Umbilical cord (tissue), 2 donors: ENCODE measurements at places on chromosomes 1 and 21.

- DNase-seq, result no peak
These were observed 36.5 kb downstream of the YY1AP1 start for GRCh38 chr1:155651861-155652661.

DNA sequence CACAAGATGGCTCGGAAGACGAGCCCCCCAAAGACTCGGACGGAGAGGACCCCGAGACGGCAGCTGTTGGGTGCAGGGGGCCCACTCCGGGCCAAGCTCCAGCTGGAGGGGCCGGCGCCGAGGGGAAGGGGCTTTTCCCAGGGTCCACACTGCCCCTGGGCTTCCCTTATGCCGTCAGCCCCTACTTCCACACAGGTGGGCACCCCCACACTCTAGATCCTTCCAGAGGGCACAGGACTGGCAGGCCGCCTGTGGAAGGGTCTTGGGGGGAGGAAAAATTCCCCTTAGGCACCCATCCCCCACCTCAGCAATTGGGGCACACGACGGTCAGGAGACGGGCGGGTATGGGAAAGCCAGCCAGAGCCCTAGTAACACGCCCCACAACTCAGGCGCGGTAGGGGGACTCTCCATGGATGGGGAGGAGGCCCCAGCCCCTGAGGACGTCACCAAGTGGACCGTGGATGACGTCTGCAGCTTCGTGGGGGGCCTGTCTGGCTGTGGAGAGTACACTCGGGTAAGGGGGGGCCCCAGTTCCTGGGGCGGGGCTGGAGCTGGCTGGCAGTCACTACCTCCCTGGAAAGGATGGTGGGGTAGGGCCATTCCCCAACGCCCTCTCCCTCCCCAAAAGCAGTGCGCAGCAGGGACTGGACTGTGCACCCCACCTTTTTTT, 16.1 kb downstream of the NOC2L start:
- peak; percentile 54 for DNase-seq

DNA sequence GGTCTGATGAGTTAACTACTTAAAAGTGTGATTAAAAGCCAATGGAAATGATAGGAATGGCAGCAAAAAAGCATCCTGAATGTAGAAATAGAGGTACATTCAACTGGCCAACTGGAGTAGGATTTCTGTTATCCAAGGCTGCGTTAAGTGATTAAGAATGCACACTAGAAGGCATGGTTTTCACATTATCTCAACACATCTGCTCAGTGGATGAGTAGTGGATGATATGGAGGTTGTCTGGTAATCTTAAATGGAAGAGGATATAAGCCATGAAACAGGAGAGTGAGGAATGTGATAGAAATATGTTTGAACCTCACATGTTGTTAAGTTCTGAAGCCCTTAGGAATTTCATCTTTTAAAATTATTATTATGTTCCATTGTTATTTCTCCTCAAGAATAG, 839.9 kb downstream of the USP25 start:
- peak; percentile 47 for DNase-seq

GRCh38 chr1:32068957-32069588, 3.7 kb upstream of the TMEM39B start:
- DNase-seq, result no peak

DNA sequence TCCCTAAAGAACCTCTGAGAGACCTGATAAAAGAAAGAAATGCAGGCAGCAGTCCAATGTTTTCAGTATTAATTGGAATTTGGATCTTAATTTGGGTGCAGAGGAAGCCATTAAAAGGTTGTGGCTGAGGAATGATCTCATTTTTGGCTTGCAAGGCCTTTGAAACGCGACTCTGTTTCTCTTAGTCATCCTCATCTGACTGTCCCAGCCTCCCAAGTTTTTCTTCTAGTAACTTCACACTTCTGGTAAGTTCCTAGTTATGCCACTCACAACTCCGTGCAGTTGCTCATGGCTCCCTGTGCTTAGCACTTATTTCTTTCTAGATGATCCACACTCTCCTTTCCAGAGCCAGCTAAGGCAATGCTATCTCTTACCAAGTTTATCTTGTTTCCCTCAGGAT, 147.4 kb upstream of the USP24 start:
- peak; percentile 19 for DNase-seq

- no peak for DNase-seq
These were observed 70.0 kb downstream of the BCAR3 start for GRCh38 chr1:93611668-93612067.

DNA sequence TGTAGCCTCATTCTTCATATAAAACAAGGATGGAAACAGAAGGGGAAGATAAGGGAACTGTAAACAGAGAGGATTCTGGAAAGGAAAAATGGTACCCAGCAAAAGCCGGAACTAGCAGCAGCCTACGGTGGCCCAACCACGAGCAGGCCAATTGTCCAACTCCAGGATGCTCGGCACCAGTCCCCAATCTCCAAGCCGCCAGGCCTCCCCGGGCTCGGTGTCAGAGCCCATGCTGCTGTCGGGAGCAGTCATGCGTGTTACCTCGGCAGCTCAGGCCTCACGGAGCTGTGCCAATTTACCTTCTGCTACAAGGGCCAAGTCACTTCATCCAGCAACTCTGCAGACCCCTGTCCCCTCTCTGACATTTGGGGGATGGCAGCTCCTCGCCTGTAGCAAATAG, 130.8 kb downstream of the ZBTB18 start:
- no peak for DNase-seq

DNA sequence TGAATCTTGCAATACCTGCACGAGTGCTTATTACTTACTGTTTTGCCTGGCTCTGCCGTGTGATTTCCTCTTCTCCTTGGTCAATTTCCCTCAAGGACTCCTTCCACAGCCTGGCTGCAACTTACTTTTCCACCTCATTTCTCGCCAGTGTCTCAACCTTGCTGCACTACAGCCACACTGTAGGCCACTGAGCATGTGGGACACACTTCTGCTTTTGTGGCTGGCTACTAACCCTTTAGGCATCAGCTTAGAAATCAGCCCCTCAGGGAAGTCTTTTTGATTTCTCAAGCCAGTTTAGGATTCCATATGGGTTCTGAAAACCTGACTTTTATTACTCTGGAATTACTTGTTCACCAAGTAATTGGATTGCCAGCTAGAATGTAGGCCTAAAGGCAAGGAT, 5.2 kb upstream of the DMRTB1 start:
- DNase-seq, result no peak

DNA sequence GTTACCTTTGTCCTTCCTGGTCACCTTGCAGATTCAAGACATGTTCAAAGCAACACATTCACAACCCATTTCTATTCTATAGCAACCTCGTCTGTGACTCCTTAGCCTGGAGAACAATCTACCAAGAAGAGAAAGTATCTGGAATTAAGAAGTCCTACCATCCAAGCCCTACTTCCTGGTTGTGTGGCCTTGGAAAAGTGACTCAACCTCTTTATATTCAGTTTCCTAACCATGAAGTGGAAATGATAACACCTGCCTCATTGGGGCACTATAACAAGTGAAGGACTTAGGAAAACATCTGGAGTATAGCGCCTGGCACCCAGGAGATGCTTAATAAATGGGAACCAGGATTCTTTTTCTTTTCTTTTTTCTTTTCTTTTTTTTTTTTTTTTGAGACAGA, 36.5 kb upstream of the SRRM1 start:
- DNase-seq, result no peak

DNA sequence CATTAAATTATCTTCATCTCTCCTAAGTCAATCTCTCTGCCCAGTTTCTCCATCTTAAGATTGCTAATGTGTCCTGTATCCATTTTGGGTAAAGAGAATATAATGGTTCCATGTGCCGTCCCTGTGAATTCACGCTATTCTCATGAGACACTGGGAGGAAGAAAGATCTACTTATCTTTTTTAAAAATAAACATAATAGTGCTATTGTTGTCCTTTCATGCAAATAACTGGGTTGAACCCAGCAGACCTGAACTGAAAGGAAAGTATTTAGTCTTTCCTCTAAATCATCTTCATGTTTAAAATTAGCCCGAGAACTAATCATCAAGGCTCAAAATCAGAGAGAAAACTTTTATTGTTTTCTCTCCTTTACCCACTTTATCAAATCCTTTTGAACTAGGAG, 22.4 kb downstream of the SLAMF1 start:
- DNase-seq, result no peak

DNA sequence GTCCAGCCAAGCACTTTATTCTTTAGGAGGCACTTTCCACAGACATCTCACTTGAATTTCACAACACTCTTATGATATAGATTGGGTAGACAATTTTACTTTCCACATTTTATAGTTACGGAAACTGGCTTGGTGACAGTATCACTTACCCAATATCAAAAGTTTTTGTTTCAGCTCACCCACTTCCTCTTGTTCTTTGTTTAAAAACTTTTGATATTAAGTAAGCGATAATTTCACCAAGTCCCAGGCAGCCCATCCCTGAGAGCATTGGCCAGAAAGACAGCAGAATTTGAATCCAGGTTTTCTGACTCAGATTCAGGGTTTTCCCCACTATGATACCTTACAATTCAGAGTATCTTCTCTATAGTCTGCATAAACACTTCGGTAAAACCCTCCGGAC, 60.0 kb downstream of the LRIG2 start:
- no peak for DNase-seq

DNA sequence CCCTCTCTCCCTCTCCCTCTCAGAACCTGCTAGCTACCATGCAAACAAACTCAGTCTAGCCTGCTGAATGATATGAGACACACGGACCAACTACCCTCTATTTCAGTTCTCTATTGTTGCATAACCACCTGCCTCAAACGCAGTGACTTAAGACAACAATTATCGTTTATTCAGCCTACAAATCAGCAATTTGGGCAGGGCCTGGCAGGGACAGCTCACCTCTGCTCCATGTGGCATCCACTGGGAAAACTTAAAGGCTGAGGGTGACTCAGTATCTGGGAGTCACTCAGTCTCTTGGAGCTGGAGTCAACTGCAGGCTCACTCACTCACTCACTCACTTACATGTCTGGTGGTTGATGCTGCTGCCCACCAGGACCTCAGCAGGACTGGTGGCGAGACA, 121.3 kb downstream of the SEC16B start:
- DNase-seq, result no peak

DNA sequence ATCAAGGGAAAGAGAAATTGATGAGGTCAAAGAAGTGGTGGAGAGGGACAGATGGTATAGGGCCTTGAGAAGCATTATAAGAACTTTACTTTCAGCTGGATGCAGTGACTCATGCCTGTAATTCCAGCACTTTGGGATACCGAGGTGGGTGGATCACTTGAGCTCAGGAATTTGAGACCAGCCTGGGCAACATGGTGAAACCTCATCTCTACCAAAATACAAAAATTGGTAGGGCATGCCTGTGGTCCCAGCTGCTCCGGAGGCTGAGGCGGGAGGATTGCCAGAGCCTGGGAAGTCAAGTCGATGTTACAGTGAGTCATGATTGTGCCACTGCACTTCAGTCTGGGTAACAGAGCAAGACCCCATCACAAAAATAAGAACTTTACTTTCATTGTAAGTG, 5.7 kb downstream of the TMEM50A start:
- DNase-seq, result no peak

DNA sequence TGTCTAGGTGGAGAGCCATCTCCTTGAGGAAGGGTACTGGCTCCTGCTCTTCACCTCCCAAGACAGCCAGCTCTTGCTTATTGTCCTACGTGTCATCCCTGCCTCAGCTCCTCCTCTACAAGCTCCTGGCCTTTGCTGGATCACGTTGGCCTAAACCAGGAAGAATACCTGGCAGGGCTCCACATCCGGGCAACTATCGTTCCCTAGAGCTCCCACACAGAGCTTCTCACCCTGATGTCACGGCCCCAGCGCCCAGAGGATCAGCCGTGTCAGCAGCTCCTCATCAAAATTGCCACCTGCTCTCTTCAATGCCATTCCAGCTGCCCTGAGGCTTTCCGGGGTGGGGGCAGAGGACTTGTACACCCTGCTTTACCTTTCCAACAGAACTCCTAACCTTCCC, 1.9 kb upstream of the TPM3 start:
- no peak for DNase-seq

DNA sequence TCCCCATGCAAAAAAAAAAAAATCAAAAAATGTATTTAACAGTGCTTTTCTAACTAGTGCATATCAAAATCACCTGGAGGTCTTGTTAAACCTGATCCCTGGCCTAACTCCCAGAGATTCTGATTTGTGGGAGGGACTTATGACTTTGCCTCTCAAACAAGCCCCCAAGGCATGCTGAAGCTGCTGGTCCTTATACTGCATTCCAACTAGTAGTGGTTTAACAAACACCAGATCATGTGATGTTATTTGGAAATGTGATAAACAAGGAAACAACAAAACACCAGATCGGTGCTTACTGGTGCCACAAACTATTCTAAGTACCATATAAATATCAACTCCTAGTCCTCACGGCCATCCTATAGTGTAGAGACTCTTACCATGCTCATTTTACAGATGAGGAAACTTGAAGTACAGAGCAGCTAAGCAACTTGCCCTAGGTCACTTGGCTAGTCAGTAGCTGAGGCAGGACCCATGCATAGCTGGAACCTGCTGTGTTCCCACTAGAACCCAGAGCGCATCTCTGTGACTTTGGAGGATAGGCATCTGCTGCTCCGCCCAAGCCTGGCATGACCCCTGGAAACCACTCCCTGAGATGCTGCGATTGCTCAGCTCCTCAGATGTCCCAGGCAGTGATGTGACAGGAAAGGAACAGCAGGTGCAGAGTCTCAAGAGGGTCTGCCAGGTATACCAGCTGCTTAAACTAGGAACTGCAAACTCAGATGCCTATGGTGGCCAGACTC, 38.1 kb downstream of the SOX13 start:
- DNase-seq, result no peak

GRCh38 chr1:116311756-116312680, 61.0 kb upstream of the ATP1A1 start:
- peak; percentile 28 for DNase-seq

- peak; percentile 58 for DNase-seq
These were observed 37.3 kb downstream of the PLEKHO1 start for GRCh38 chr1:150186789-150187559.

DNA sequence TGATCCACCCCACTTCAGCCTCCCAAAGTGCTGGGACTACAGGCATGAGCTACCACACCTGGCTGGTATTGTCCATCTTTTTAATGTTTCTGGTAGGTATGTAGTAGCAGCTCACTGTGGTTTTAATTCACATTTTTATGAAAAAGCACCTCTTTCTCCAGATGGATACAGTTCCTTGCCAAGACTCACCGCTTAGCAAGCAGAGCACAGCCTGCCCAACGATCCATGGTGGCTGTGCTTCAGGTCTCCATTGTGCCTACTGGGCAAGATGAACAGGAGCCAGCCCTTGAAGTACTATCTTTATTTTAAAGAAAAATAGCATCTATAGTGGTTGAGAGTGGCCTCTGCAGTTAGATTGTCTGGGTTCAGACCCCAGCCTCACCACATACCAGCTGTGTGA, 37.6 kb upstream of the GRHL3 start:
- no peak for DNase-seq

DNA sequence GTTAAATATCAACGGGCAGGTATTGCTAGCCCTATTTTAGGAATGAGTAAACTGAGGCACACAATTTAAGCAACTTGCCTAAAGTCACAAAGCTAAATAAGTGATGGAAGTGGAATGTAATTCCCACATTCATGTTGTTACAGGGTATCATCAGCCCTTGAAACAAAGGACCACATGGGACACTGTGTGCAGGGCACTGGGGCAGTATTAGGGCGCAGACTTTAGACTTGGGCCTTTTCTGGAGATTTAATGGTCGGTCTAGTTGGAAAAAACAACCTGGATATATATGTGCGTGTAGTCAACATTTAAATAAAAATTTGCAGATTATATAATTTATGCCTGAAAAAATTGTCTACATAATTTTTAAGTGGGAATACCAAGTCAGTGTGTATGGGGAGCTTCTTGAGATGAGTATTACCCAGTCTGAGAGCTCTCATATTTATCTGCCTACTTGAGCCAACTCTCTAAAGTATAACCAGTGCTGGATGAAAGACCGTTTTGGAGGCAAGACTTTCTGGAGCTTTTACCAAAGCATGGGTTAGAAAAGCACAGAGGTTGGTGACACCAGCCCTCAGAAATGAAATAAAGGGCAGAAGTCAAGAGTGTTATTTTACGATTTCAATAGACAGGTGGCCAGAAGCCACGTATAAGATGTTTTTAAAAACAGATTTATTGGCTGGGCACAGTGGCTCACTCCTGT, 1.6 kb downstream of the KDM1A start:
- no peak for DNase-seq
